EH (cell line): ENCODE measurements at places on chromosomes 1 and 21.

DNA sequence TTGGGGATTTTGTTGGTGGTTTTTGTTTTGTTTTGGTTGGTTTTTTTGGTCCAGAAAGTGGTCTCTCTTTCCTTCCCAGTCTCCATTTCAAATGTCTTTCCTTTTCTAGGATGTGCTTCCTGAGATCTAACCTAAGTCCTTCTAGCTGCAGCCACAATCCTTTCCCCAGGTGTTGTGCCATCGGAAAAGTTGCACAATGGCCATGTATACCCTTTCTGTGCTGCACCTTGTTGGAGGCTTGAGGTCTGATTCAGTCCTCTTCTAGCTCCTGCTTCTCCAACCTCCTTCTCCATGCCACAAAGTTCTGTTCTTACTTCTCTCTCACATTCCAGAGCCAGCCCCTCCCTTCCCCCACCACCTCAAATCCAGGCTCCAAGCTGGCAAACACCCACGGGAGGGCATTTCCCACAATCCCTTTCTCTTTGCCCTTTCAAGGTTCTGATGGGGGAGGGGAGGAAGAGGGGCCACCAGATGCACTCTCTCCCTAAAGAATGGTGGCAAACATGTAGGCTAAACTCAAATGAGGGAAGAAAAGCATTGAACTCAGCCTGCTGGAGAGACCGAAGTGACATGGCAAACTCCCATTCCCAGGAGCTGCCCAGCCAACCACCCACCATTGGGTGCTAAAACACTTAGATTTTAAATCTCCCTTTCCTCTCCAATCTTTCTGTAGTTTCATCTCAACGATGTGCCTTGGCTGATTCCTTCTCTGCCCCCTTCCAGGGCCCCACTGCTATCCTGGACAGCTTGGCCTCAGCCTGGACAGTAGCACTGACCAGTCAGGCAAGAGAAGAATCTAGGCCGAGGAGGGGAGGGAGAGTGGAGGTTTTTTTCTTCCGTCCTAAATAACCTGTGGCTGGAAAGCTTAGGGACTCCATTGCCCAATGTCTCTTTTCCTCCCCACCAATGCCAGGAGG, 2.9 kb downstream of the KCNJ10 start:
- DNase-seq, result no peak

GRCh38 chr1:178973652-178974101, 52.0 kb upstream of the FAM20B start:
- no peak for DNase-seq

DNA sequence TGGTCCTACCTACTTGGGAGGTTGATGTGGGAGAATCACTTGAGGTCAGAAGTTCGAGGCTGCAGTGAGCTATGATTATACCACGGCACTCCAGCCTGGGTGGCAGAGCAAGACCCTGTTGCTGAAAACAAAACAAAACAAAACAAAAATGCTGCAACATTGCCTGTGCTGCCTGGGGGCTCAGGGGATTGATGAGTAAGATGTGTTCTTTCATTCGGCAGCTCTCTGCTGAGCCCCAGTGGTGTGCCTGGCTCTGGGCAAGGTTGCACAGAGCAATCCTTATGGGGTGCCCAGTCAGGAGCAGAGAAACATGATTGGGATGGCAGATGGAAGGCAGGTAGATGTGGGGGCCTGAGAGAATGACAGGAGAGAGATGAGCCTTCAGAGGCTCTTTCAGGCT, 28.6 kb upstream of the KDM4A start:
- no peak for DNase-seq

- DNase-seq, result peak; percentile 78
Measured at GRCh38 chr1:109807822-109808680, 44.3 kb upstream of the EPS8L3 start.

GRCh38 chr1:192224396-192224795, 66.1 kb downstream of the RGS18 start:
- DNase-seq, result no peak

GRCh38 chr1:65232461-65232990, 76.8 kb upstream of the DNAJC6 start:
- DNase-seq, result peak; percentile 46

DNA sequence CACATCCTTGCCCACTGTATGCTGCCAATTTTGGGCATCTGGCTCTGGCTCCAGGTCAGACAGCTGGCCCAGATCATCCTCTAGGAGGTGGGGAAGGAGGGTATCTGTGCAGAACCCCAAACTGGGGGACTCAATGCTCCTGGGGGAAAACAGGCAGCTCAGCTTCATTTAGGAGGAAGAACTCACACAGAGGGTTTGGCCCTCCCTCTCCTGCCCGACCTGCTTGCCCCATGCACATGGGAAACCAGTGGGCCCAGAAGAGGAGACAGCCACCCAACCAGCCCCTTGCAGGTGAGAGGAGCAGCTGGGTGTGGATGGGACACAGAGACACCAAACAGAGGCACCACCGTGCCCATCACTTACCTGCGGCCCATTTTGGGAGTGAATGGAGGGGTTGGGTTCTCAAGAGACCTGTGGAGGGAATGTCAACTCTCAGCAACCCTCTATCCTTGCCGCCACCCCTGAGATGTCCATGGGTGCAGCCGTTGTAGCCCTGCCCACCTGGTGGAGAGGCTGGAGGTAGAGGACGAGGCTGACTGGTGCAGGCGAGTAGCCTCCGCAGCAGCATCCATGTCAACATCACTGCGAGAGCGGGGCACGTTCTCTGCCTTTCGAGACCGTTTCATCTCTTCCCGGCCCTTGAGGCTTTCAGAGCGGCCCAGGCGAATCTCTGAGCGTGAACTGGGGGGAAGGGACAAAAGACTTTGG, 27.5 kb downstream of the LRRC71 start:
- no peak for DNase-seq

DNA sequence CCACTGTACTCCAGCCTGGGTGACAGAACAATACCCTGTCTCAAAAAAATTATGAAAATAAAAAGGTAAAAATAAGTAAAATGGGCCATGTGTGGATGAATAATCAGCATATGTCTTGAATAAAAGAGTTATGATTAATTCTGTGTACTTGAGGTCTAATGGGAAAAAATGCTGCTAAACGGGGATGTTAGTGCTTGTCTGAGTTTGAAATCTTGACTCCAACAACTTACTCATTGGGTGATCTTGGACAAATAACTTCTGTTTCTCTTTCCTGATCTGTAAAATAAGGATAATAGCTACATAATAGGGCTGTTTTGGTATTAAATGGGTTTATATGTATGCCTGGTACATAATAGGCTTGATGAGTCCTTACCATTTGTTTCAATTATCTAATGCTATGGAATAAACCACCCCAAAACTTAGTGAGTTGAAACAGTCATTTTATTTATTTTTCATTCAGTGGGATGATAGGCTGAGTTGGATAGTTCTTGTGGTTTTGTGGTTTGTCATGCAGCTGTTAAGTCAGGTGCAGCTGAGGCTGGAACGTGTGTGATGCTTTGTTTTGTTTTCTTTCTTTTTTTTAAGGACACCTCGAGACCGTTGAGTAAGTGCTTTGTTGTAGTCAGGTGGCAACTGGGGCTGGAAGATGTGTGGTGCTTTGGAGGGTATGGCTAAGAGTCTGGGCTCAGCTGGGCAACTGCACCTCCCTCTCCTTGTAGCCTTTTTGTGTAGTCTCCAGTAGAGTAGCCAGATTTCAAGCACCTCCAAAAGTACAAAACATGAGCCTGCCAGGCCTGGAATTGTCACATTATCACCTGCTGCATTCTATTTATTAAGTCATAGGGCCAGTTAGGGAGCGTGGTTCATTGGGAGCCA, 4.9 kb downstream of the MDM4 start:
- peak; percentile 54 for DNase-seq

DNA sequence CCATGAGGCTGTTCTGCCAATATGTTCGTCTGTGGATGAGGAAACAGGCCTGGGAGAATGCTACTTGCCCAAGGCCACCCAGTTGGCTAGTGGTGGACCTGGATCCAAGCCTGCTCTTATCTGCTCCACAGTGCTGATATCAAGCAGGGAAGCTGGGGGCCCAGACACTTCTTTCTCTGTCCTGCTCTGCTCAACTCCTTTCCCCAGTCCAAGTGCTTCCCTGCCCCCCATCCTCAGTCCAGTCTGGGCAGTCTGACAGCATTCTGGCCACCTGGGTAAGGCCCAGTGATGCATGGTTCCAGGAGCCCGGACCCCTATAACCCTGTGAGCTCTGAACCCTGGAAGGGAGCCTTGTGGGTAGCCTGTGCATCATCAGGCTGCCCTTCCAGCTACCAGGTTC, 4.2 kb upstream of the PAQR7 start:
- no peak for DNase-seq

GRCh38 chr21:16590186-16590585, 860.4 kb downstream of the USP25 start:
- DNase-seq, result no peak

- DNase-seq, result no peak
Measured at GRCh38 chr1:117511273-117511672, 94.6 kb upstream of the TENT5C start.

- DNase-seq, result peak; percentile 31
Measured at GRCh38 chr1:202952818-202953217, 5.3 kb downstream of the ADIPOR1 start.

DNA sequence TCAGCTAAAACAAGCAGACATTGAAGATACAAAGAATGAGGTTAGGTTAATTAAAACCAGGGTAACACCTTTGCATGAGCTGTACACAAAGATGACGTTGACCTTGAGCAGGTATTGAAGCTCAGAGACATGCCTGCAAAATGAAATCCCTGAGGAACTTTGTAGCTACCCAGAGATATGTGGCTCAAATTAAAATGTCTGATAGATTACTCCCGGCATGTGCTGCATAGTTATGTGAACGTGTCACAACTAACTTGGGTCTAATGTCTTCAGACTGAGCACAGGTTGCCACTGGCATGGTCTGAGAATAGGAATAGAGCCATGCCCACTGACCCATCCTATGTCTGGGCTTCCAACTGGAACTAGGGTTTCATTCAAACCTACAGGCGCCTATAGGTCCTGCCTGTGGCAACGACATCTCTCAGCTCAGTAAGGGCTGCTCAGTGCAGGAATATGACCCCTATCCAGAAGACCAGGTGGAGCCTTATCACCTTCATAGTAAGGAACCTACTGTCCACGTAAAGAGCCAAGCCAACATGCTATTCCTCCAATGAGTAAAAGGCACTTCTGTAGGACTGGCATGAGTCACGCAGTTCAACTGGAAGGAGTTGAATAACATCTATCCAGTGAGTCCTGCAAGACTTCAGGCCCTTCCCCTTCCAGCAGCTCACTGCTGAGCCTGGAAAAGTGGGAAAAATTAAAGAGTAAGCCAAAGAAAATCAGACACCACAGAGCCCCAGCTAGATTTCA, 60.7 kb downstream of the PRKAB2 start:
- no peak for DNase-seq

GRCh38 chr1:167599957-167600581, 30.0 kb upstream of the RCSD1 start:
- peak; percentile 55 for DNase-seq

GRCh38 chr1:65483993-65484754, 63.7 kb downstream of the LEPR start:
- no peak for DNase-seq

GRCh38 chr1:161473348-161473747, 31.9 kb upstream of the FCGR2A start:
- peak; percentile 23 for DNase-seq

DNA sequence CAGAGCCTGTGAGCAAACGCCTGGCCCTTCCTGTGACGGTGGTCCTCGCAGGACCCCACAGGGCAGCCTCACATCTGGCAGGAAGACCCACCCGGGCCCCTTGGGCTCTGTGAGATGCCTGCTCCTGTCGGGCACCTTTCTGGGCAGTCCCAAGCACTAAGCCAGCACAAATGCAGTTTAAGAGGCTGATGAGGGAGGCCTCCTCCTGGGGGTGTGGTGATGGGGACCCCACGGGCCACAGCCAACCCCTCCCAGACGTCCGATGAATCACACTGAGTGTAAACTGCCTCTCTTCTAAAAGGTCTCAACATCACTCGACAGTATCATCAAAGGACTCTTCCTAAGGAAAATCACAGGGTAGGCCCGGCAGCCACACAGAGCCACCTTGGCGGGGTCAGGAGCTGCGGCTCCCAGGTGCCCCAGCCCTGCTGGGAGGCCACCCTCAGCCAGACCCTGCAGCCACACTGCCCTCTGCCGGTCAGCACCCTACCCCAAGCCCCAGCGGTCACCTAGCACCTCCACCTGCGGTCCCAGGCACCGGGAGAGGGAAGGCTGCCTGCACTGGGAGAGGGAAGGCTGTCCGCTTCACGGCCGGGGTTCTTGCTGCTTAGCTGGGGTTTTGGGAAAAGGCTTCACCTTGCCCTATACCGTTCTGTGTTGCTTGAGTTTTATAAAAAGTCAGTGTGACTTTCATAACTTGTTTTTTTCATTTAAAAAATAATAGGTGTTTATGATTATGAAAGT, 3.9 kb upstream of the PRKCZ start:
- peak; percentile 2 for DNase-seq

DNA sequence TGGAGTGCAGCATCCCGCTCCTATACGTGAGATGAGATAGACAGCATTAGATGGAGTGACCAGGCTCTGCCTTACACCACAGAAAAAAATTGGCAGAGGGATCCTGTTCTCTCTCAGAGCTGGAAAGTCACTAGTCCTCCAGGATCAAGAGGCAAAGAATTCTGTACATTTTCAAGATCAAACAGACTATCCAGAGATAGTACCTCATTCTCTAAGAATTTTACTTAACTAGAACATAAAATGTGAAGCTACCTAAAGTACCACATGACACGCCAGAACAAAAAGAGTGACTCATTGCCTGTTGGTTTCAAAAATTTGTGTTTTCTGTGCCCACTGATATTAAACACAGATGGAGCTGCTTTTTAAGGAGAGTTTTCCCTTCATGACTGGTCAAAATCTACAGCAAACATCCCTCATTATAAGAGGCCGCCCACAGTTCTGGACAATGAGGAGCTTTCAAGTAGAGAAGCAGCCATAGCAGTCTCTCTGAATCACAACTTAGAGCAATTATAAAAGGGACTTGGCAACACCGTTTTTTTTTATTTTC, 32.3 kb downstream of the CD160 start:
- peak; percentile 99 for DNase-seq

- peak; percentile 33 for DNase-seq
Measured at GRCh38 chr1:119713749-119714456, 2.2 kb downstream of the PHGDH start.

DNA sequence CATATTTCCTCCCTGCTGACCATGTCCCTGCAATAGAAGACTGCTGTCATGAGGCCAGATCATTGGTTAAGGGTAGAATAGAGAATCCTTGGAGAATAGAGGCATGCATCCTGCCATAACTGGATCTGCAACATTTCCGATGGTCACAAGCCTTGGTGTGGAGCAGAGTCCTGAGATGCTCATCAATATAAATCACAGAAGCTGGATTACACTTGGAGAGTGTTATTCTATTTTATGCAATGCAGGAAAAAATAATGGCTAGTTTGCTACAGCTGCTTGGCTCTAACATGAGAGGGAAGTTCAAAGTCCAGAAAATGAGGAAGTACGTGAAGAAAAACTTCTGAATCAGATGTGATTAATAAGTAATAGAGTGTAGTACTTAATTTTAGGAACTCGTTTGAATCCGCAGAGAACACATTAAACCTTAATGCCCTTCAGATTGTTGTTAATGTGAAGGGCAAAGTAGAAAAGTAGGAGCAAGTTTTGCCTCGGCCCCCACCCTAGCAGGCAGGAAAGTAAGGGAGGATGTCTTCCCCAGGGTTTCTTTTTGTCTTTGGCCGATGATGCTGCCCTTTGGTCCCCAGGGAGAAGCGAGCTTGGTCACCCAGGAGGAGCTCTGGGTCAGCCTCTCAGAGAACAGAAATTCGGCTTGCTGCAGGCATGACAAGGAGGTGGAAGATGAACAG, 59.5 kb downstream of the KCNK1 start:
- no peak for DNase-seq

GRCh38 chr21:29187944-29188343, 57.5 kb downstream of the MAP3K7CL start:
- peak; percentile 92 for DNase-seq
